ENCODE measurements at places on chromosomes 12 and 14.

- no peak for DNase-seq
These were observed 14.5 kb downstream of the RNASE3 start for GRCh38 chr14:20905676-20906075.

DNA sequence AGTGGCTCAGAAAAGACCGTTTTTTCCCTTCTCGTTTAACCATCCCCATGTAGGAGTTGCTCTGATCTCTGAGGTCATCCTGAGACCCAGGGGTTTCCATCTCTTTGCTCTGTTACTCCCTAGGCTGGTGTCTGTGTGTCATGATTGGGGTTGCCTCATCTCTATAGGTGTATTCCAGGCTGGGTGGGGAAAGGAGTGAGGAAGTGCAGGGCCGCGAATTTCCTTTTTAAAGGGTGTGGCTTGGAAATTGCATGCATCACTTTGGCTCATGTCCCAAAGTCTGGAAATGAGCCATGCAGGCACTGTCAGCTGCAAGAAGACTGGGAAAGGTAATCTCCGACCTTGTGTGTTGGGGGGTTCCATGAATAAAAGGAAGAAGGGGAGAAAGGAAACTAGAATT is 201.9 kb downstream of the AACS start:
- no peak for DNase-seq

DNA sequence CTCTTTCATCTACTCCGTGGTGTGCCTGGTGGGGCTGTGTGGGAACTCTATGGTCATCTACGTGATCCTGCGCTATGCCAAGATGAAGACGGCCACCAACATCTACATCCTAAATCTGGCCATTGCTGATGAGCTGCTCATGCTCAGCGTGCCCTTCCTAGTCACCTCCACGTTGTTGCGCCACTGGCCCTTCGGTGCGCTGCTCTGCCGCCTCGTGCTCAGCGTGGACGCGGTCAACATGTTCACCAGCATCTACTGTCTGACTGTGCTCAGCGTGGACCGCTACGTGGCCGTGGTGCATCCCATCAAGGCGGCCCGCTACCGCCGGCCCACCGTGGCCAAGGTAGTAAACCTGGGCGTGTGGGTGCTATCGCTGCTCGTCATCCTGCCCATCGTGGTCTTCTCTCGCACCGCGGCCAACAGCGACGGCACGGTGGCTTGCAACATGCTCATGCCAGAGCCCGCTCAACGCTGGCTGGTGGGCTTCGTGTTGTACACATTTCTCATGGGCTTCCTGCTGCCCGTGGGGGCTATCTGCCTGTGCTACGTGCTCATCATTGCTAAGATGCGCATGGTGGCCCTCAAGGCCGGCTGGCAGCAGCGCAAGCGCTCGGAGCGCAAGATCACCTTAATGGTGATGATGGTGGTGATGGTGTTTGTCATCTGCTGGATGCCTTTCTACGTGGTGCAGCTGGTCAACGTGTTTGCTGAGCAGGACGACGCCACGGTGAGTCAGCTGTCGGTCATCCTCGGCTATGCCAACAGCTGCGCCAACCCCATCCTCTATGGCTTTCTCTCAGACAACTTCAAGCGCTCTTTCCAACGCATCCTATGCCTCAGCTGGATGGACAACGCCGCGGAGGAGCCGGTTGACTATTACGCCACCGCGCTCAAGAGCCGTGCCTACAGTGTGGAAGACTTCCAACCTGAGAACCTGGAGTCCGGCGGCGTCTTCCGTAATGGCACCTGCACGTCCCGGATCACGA is 2.2 kb downstream of the SSTR1 start:
- no peak for DNase-seq

GRCh38 chr14:77268989-77269600 is 1.9 kb downstream of the NGB start:
- DNase-seq: no peak

DNA sequence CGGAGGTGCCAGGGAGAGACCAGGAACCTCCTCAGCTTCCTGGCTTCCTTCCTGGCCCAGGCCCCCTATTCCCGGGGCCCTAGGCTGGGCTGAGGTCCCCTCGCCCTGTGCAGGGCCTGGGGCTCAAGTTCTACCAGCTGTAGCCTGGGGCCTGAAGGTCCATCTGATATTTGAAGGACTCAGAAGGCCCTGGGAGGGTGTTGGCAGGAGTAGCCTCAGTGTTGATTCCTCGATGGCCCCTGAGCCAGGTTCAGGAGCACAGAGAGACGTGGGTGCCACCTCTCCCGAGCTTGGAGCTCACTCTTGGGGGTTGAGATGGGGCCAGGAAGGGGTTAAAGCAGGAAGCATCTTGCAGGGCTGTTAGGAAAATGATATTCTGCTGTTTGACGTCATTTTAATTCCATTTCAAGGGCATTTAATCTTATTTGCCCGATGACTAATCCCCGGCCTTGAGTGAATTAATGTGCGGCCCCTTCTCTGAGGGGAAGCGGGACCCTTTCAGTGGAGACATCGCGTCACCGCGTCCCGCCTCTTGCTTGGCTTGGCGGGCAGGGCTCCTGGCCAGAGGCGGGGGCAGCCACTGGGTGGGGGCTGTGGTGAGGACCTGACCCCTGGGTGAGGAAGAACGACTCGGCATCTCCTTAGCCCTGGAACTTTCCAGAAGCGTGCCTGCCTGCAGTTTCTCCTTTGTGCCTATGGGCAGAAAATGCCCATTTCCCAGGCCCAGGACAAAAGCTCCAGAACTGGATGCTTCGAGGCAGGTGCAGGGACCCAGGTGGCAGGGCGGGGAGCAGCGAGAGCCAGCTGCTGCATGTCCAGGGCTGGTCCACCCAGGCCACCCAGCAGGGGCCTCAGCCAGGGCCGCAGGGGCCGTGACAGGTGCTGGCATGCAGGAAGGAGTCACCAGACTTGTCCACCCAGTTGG is 158.3 kb downstream of the KIF26A start:
- DNase-seq: peak; percentile 50

DNA sequence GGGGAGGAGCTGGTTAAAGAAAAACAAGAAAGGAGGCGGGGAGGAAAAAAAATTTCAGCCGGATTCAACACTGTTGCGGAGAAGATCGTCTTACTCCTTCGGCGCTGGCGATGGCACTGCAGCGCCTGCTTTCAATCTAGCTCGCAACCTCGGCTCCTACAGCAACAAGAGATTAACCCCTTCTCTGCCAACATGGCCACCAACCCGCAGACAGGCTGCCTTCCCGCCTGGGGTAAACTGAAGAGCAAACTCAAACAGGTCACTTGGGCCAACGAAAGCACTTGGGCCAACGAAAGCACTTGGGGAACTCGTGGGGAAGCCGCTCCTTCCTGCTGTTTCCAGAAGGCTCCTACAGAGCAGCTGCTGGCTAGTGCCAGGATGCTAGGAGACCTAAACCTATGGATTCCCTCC is 73.7 kb downstream of the CIT start:
- no peak for DNase-seq

Measured in naive thymus-derived CD8-positive, alpha-beta T cell (primary cell).